OCI-LY7 (cell line): ENCODE measurements at places on chromosomes 1 and 21.

DNA sequence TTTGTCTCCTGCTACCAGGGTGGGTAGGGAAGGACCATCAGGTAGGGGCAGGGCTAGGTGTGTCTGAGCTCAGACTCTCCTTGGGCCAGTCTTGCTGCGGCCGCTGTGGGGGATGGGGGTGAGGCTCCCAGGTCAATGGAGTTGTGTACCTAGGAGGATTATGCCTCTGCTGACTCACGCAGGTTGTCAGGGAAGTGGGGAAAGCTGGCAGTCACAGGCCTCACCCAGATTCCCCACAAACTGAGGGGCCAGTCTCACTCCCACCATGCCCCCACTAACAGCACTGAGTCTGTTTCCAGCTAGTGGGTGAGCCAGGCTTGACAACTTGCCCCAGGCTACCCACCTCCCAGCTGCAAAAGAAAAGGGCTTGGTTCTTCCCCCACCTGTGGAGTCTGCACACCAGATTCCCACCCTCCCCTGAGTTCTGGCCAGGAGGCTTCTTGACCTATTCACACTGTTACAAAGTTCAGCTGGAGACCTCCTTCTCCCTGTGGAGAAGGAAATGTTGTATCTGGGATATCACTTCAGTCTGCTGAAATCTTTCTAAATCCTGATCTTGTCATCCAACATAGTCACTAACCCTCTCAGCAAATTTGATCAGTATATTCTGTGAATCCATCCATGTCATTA lies 69.2 kb upstream of the GJA8 start:
- DNase-seq = no peak

- DNase-seq = no peak
Measured at GRCh38 chr1:41860771-41861170, 58.0 kb downstream of the HIVEP3 start.

DNA sequence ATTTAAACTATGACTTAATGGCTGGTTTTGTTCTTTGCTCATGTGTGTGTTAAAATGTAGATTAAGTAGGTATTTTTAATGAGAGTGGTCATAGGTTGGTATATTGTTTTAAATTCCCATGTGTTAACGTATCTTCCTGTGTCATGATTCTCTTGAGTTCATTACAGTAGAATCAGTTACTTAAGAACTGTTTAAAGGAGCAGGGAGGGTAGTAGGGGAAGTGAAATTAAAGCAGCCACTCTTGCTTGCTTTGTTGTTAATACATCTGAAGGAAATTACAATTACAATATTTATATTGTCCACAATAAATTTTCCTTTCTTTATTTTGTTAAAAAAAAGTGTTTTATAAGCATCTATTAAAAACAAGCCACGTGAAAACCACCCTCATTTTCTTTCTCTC lies 119.2 kb upstream of the KIAA1614 start:
- no peak for DNase-seq

DNA sequence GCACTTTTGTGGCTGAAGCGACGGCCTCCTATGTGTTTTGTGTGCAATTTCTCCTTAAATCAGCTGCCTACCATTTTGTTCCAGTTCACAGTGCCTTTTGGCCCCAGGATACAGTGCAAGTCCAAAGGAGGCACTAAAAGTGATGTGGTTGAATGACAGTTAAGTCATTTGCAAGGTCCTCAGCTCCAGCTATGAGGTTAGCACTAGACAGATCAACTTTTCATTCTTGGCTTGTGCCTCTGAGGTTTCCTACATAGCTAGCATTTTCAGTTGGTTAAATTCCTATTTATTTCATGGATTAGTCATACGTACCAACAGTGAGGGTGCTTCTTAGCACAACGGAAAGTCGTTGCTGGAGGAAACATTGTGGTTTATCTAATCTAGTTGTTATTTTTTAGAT lies 59.3 kb upstream of the NTPCR start:
- DNase-seq = no peak

- no peak for DNase-seq
Measured at GRCh38 chr1:186225096-186225495, 150.0 kb downstream of the TPR start.

DNA sequence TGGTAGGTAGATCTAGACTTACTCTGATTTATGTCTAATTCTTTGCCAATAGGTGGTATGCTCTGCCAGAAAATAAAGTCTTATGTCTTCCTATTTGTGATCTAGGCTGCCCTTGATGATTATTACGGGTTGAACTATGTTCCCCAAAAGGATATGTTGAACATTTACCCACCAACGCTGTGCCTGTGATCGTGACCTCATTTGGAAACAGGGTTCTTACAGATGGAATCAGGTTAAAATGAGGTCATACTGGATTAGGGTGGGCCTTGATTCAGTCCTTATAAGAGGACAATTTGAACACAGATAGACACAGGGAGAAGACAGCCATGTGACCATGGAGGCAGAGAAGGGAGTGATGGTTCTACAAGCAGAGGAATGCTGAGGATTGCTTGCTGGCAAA lies 95.1 kb upstream of the BCAR3 start:
- DNase-seq = no peak

DNA sequence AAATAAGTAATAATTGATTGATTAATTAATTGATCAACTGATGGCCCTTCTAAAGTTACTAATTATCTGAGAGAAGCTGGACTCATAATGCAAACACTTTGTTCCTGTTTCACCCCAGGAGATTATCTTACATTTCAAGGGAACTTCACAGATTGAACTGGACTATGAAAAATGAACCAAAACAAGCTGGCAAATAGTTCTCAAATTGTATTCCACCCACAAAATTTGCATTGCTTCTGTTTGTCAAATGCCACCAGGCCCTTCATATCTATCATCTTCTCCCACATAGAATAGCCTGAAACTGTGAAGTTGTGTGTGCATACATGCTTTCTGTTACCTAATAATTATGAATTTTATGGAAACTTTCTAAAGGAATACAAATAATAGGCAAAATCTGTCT lies 104.0 kb downstream of the ZNF281 start:
- DNase-seq = no peak

GRCh38 chr1:9080705-9081291 lies 11.4 kb upstream of the SLC2A5 start:
- peak; percentile 61 for DNase-seq

DNA sequence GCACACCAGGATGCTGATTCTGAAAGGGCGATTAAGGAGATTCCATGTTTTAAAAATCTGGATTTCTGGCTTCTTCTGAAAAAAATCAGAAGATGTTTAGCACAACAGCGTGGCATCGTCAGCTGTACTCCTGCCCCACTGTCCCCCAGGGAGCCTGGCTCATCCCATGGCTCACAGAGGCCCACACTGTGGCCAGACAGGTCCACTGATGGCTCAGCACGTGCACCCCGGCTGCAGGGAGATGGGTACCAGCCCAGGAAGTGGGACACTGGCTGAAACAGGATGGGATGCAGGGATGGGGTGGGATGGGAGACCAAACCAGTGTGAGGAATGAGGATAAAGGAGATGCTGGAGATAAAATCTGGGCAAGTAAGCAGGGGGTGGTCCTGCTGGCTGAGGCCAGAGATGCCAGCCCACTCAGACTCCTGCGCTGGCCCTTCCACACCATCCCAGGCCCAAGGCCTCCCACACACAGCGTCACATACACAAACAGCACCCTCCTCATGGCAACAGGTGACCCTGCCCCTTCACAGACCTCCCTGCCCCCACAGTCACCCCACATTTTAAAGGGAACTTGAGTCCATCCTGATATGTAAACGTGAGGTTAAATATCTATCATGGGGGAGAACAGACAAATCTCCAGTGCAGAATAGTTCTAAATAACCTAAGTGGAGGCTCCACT lies 23.9 kb upstream of the SAMD11 start:
- DNase-seq = no peak

GRCh38 chr21:38680401-38680800 lies 125.3 kb upstream of the ETS2 start:
- no peak for DNase-seq

- no peak for DNase-seq
Measured at GRCh38 chr1:213986020-213986924, 1.5 kb upstream of the PROX1 start.

DNA sequence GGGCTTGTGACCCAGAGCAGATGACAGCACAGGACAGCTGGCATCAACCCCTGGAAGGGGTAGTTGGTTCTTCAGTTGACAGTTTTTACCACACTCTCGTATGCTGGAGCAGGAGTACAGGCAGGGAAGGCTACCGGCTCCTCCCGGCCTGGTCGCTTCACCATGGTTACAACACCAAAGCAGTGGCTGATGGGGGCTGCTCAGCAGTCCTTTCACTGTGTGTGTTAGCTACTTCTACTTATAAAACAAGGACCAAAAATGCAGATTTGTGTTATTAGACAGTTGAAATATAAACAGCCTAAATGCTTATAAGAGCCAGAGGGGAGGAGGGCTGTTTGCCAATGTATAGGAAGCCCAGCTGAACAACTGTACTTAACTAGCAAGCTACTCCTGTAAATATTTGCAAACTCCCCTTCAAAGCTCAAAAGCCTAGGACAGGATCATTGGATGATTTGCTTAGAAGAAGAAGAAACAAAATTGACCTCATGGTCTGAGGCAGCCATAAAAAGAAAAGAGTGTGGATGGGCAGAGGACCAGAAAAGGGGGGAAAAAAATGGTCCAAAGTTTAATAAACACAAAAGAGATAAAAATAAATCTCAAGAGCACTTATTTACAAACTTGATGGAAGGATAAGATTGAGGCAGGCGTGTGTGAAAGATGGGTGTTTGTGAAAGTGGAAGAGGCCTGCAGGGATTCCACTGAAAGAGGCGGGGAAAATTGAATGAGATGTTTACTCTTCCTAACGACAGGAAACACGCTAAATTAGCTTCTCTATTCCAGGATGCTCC lies 57.1 kb downstream of the TGFB2 start:
- DNase-seq = no peak

GRCh38 chr21:44295163-44295573 lies 4.7 kb upstream of the PFKL start:
- peak; percentile 17 for DNase-seq

GRCh38 chr1:29129916-29130315 lies 6.2 kb upstream of the TMEM200B start:
- DNase-seq = no peak

- no peak for DNase-seq
Measured at GRCh38 chr1:66273656-66274055, 260.3 kb upstream of the SGIP1 start.

GRCh38 chr1:148354913-148355308 lies 128.2 kb downstream of the PPIAL4G start:
- DNase-seq = no peak
